ENCODE measurements at places on chromosomes 3 and 15.

GRCh38 chr15:62572797-62573196, 407.7 kb upstream of the C2CD4B start:
- DNase-seq: no peak

GRCh38 chr3:9846231-9846630, 2.4 kb upstream of the RPUSD3 start:
- no peak for DNase-seq

- no peak for DNase-seq
Measured at GRCh38 chr15:63258658-63259057, 18.7 kb upstream of the APH1B start.

- DNase-seq: no peak
Measured at GRCh38 chr3:11606865-11607440, 36.8 kb downstream of the VGLL4 start.

DNA sequence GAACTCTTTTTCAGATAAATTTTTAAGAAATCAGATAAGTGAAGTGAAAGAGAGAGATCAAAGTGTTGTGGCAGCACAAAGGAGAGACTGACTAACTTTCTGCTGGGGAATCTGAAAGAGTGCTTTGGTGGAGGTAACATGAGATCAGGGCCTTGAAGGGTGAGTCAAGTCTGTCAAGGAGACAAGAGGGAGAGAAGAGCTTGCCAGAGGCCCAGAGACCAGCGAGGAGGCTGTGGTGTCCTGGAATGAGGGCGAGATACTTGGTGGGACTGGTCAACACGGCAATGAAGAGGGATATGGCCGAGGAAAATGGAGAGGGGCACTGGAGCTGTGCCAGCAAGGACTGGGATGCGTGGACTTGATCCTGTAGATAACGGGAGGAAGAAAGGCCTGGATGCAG, 4.6 kb downstream of the TADA3 start:
- no peak for DNase-seq

- DNase-seq: no peak
Measured at GRCh38 chr3:38107911-38108648, 28.8 kb downstream of the ACAA1 start.

DNA sequence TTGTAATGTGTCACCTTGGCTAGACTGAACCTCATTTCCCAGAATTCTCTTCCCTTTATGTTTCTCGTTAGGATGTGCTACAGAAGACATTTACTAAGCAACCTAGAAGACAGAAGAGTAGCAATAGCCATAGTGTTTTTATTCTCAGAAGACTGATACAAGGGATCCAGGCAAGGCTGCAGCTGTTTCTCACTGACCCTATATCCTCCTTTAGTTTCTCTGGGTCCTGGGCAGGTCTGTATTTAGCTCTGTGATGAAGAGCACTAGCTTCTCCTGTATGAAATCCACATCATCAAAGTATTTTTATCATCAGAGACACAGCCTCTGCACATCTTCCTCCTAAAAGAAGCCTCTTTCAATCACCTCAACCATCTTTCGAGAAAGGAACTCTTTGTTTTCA, 72.5 kb downstream of the SUMF1 start:
- DNase-seq: no peak

DNA sequence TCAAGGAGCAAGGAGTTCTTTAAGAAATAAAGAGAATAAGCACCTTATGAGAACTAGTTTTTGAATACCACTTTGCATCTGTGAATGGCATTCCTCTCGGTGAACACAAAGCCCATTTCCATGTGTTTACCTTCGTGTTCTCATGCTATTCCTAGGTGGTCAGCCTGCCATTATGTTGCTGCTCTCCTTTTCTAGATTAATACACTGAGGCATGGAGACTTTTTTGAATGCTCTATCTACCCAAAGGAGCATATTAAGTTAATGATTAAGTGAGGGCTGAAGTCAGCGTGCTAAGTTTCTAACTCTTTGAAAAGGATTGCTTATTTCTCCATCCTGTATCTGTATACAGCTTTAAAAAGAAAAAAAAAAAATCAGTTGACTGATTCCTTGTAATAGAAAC, 394.5 kb downstream of the MECOM start:
- DNase-seq: no peak

GRCh38 chr15:39248204-39248603, 332.7 kb upstream of the THBS1 start:
- DNase-seq: no peak

DNA sequence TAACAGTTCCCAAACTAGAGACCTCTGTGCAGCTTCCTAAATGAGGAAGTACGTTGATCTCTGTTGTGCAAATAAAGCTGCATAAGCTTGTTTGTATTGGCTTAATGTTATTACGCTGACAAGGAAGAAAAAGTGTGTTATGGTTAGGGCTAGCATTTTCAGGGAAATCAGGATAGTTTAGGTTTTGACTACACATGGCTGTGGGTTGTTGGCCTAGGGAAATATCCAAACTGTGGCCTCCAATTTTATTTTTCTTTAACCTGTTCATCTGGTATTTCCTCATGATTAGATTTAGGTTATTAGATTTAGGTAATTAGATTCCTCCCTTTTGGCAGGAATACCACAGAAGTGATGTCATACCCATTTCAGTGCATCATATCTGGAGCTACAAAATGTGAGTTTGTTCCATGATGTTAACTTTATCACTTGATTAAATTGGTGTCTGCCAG, 8.7 kb upstream of the MCCC1 start:
- no peak for DNase-seq

DNA sequence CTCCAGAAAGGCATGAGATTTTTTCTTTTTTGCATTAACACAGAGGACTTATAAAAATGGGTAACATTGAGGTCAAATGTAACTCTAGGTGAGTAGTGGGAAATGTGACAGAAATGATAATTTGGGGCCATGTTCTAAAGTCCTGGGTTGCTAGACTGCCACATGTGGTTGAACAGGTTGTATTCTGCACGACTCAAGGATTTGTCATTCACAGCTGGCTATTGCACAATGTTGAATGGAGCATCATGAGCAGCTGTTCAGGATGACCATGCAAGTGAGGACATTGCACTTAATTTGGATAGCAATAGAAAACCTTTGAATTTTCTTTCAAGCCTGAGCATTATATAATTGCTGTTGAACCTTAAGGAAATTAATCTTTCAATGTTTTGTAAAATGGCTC, 396.6 kb downstream of the NAALADL2 start:
- DNase-seq: no peak

DNA sequence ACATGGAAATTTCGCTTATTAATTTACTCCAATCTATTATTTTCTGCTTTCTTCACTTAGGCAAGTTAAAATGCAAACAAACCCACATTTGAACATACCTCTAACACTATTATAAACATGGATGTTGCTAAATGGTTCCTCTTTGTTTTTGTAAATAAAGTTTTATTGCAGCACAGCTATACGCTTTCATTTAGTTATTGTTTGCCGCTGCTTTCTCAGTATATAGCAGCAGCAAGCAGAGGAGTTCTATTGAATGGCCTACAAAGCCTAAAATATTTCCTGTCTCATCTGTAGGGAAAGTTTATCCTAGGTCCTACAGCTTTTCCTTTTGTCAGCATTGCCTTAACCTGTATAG, 7.9 kb upstream of the CHD2 start:
- DNase-seq: no peak

GRCh38 chr15:28892789-28893610, 7.2 kb downstream of the APBA2 start:
- DNase-seq: no peak

DNA sequence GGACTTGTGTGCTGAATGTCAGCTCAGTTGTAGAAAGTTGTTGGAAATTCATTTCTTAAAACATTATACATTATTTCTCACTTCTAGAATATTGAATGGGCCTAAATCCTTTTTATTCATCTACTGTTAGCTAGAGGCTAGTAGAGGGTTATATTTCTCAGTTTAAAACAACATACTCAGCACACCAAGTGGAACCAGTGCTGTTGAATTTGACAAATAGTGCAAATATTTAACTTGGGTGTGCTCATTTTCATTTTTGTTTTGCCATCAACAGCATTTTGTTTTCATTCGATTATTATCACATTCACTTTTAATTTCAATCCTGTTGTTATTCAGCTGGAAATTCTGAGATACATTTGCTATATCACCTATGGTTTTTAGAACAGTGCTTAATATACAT, 269.4 kb upstream of the PEX5L start:
- DNase-seq: no peak

DNA sequence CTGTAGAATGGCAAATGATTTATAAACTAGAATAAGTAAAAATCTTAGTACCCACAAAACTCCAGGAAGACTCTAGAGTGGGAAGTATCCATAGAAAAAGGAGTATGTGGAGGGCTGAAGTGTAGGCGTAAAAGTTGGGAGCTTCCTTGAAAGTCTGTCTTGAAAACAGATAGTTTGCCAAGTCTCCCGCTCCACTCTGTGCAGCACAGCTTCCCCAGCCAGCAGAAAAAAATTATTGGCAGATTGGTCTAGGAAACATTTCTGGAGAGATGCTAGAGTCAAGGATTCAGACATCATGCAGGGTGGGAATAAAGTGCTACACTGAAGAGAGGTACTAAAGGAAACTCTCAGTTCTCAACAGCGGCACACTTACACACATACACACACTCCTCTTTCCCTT, 53.4 kb upstream of the CD200R1L start:
- DNase-seq: no peak

GRCh38 chr3:185722881-185723280, 102.0 kb downstream of the IGF2BP2 start:
- no peak for DNase-seq
